Hematopoietic multipotent progenitor cell treated with erythropoietin and hydrocortisone succinate and interleukin-3 and kit ligand, for 6 days (in vitro differentiated cells): ENCODE measurements at places on chromosomes 11 and 22.

- no peak for DNase-seq
Measured at GRCh38 chr11:128854841-128855240, 12.3 kb downstream of the KCNJ1 start.

DNA sequence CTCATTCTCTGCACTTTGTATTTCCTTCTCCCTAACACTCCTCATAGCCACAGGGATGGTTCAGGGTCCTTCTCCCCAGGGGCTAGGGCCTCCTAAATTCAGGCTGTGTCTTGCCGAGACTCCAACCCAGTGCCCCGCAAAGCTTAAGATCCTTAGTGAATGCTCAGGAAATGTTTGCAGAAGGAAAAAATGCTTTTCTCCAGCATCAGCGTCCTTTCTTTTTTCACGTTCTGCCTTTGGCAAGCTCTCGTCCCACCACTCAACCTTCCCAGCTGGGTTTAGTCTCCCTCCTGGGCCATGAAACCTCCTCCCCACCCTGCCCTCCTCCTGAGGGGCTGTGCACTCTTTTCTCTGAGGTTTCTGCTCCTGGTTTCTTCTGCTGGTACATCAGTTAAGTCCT lies 503.8 kb upstream of the B3GAT1 start:
- no peak for DNase-seq

GRCh38 chr22:21590809-21591641 lies 23.5 kb downstream of the UBE2L3 start:
- no peak for DNase-seq

DNA sequence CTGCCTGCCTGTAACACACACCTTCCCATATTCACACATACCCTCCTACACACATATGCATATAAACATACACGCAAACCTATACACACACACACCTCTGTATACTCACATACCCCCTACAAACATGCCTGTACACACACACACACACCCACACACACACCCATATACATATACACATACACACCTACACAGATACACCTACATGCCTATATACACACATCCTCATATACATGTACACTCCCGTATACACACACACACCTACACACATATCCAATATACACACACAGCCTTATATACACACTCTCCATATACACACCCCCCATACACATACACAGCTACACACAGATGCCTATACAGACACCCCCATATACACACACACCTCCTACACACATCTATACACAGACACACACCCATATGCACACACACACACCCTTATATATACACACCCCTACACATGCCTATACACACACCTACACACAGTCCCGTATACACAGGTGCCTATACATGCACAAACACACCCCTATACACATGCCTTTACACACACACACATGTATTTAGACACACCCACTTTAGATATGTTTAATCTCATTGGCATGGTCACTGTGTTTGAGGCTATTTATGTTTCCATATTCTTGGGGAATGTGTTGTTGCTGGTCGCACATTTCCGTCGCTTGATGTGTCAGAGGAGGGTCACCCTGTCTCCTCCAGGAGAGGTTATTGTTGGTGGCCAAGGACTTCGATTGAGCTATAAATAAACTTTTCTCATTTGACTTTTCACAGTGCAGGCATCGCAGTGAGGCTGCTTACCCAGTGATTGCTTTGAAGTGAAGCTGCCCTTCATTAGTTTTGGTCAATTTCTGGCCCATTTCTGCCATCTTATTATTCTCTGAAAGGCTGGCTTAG lies 243.3 kb downstream of the TBC1D22A start:
- DNase-seq = no peak

DNA sequence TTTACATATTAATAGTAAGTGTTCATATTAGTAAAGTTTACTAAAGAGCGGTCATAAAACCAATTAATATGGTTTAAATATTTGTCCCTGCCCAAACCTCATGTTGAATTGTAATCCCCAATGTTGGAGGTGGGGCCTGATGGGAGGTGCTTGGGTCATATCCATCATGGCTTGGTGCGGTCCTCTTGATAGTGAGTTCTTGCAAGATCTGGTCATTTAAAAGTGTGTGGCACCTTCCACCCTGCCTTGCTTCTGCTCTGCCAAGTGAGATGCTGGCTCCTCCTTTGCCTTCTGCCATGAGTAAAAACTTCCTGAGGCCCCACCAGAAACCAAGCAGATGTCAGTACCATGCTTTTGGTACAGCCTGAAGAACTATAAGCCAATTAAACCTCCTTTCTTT lies 54.8 kb upstream of the OLFML1 start:
- DNase-seq = no peak

- DNase-seq = no peak
Measured at GRCh38 chr11:30710221-30710620, 124.1 kb upstream of the MPPED2 start.

- DNase-seq = no peak
Measured at GRCh38 chr11:65482306-65482850, 16.5 kb upstream of the MALAT1 start.

- DNase-seq = no peak
Measured at GRCh38 chr11:98549571-98549970, 471.2 kb upstream of the CNTN5 start.

DNA sequence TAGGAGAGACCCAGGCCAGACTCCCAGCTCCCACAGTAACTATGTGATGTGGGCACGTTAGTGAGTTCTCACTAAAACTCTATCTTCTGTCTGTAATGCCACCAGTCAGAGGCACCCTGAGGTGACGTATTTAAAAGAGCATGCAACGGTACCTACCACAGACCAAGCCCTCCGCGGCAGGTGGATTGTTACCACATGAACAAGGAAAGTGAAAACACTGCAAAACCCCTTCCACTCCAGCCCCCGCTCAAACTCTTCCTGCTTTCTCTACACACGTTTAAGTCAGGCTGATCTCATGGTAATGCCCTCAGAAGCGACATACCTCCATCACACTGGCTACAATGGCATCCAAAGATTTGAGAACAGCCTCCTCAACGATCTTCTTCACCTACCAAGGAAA lies 36.7 kb downstream of the SERPIND1 start:
- no peak for DNase-seq

GRCh38 chr11:2862395-2863275 lies 22.9 kb downstream of the CDKN1C start:
- no peak for DNase-seq

DNA sequence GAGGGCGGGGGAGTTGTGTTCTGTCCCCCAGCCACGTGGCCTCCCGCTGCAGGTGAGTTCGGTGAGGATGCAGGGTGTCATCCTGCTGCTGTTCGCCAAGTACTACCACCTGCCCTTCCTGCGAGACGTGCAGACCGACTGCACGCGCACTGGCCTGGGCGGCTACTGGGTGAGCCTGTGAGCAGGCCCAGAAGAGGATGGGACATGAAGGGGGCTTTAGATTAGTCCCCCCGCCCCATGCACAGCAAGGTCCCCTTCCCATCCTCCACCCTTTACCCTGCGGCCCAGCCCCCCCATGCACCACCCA lies 4.1 kb downstream of the INPP5J start:
- no peak for DNase-seq
